Dermis lymphatic vessel endothelial cell (primary cell): ENCODE measurements at places on chromosomes 7 and 10. TPM values are rescaled to one million over a fixed set of nuclear protein-coding genes. Genes with fewer than 3 reads are reported as not detected.

Gene ZCWPW1
- 1.1 and 1.2 TPM in 2 replicates for total RNA-seq

Gene ANKRD7
- 0.17 and 0.22 TPM in 2 replicates for total RNA-seq

Gene CLDN3
- 0.11 TPM in 1 of 2 replicates, not detected in the other for total RNA-seq

Gene EMX2
- total RNA-seq = not detected in 2 replicates

Gene ANKRD61
- under 0.01 and 0.09 TPM in 2 replicates for total RNA-seq

Gene TMEM139
- not detected in 2 replicates for total RNA-seq
